NCI-H1436 (cell line): ENCODE measurements at places on chromosomes 2 and 18.

GRCh38 chr2:38886063-38886462 lies 3.6 kb upstream of the ARHGEF33 start:
- no peak for DNase-seq

DNA sequence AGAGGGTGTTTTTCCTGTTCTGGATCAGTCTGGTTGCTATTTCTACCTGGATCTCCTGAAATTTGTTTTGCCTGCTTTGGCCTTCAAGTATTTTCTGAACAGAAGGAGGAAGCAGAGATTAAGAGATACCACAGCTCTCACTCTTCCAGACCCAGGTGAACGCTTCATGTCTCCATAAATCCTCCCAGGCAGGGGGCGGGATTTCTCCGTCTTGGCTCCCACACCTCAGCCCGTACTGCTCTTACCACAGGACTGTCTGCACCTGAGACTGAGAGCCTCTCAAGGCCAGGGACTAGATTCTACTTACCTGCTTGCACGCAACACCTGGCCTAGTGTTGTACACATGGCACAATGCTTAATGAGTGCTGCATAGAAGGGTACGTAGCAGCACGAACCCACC lies 59.9 kb upstream of the LRPPRC start:
- DNase-seq = no peak

DNA sequence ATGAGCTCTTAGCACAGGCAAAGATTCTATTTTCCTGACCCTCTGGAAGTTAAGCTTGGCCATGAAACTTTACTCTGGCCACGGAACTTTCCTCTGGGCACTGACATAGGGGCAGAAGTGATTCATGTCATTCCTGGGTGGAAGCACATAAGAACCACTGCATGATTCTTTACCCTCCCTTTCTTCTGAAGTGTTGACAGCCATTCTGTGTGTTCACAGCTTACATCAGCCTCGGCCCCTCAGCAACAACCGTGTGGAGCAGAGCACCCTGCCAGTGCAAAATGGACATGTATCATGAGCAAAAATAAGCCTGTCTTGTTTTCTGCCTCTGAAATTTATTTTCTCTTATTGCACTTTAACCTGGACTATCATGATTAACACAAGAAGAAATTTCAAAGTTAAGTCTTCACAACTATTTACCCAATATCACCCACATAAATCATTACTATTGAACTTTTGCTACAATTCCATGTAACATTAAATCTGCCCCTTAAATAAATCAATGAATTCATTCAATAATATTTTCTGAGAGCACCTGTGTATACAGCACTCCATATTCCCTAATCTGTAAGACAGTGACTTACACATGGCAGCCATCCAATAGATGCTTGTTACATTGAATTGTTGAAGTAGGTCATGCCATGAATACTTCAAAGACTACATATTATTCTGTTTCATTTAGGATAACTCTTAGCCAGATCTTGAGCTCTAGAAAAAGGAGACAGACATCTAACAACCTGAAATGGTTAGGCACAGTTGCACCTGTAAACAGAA lies 531.9 kb downstream of the IRS1 start:
- DNase-seq = no peak

GRCh38 chr18:80181642-80182461 lies 65.5 kb downstream of the PARD6G start:
- DNase-seq = no peak

GRCh38 chr2:26913606-26913998 lies 56.8 kb upstream of the MAPRE3 start:
- no peak for DNase-seq

GRCh38 chr2:114461116-114461515 lies 18.7 kb downstream of the DPP10 start:
- no peak for DNase-seq

DNA sequence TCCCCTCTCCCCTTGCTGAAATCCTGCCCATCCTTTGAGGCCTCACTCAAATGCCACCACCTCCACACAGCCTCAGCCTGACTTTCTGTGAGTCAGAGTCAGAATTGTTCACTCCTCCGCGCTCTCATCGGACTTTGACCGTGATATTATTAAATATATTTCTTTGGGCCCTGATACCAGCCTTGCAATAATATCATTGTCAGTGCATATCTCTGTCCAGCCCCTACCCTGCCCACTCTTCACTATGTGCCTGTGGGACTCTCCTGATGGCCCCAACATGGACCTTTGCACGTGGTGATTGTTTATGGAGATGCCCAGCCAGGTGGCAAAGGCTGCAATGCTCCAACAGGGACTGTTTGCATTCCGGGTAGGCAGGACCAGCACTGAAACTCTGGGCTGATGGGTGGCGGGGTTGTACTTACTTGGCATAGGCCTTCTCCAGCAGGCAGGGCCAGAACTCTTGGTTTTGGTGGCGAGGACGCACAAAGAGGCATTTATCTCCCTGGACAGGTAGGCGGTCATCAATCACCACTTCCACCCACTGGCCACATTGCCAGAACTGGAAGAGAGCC lies 37.3 kb downstream of the CAPN13 start:
- DNase-seq = no peak

DNA sequence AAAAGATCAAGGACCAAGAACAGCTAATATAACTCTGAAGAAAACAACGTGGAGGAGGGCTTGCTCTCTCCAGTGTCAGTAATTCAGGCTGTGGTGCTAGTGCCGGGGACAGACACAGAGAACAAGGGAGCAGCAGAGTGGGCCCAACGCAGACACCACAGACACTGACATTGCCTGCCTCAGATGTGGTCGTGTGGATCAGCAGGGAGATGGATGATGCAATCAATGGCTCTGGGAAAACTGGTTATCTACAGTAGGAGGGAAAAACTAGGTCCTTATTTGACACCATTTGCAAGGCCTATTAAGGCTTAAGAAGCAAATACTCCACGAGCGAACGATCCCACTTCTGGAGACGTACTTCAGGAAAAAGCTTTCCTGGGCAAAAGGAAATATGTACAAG lies 36.1 kb downstream of the HDLBP start:
- no peak for DNase-seq

DNA sequence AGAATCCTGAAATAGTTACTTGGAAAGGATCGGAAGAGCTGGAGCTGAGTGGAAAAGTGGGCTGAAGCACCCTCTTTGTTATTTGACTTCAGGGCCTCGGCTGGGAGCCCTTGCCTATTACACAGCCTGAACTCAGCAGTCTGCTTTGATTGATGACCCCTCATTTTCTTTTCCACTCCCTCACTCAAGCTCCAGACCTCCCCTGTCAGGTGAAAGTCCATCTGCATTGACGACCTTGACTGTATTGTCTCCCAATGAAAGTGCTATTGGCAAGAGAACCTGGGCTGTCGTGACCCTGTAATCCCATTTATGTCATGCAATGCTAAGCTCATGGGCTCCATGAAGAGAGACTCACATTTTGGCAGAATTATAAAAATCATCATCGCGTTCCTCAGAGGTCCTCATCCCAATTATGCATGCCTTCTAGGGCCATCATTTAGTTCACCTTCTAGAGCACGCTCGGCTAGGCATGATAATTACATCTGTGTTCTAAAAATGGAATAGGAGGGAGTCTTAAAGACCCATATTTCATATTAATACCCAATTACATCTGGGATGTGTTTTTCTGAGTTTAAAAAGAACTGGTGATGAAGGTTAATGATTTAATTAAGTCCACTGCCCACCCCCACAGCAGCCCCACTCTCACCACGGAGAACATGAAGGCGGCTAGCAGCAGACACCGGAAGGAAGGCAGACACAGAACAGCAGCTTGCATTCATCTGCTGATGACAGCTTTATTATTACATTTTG lies 472.5 kb downstream of the PID1 start:
- DNase-seq = no peak

DNA sequence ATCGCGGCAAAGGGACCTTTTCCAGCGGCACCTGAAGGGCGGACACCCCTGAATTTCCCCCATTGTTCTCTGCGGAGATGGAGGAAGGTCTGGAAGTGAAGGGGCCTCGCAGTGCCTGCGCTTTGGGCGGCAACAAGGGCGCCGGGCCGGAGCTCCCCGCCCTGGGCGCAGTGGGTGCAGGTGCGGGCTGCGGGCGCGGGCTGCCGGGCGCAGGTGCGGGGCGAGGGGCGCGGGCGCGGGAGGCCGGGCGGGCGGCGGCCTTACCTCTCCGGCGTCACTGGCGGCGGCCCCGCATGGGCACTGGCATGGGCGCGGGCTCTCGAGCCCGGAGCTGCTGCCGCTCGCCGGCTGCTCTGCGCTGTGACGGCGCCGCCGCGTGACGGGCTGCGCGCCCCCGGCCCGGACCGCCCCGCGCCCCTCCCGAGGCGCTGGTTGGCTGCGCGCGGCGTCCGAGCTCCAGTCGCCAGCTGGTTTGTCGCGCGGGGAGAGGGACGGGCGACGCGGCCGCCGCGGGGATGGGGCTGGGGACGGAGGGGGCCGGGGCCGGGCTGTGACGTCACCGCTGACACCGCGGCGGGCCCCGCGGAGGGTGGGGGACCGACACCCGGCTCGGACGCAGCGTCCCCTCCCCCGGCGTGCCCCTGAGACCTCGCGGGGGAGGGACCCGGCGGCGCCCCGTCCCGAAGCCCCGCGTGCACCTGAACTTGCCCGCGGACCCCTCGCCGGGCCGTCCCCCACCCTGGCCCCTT lies at the start of gene KIF1A:
Gene KIF1A, minus strand, starts transcription at position 362 of the 749 bp plus-strand sequence. CDS start 22,467 bp downstream, outside the sequence.
- peak; percentile 93 for DNase-seq

GRCh38 chr2:238857959-238858358 lies 10.1 kb downstream of the TWIST2 start:
- DNase-seq = no peak

GRCh38 chr2:16049406-16049805 lies 109.1 kb downstream of the MYCN start:
- DNase-seq = no peak

DNA sequence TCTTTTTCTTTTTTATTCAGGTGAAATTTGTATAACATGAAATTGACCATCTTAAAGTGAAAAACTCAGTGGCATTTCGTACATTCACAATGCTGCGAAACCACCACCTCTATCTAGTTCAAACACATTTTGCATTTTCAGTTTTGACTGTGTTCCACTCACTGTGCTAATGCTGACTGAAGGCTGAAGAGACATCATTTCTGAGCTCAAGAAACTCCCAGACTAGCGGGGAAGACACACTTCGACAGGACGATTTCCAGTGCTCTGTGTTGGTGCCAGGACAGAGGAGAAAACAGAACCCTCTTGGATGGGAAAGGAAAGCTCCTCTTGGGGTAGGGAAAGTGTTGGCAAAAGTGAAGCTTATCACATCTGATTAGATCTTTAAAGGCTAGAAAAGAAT lies 44.2 kb upstream of the CBLN2 start:
- no peak for DNase-seq

GRCh38 chr2:213104092-213104902 lies 47.1 kb downstream of the IKZF2 start:
- DNase-seq = no peak

GRCh38 chr2:207112383-207112782 lies 53.4 kb downstream of the KLF7 start:
- DNase-seq = no peak

DNA sequence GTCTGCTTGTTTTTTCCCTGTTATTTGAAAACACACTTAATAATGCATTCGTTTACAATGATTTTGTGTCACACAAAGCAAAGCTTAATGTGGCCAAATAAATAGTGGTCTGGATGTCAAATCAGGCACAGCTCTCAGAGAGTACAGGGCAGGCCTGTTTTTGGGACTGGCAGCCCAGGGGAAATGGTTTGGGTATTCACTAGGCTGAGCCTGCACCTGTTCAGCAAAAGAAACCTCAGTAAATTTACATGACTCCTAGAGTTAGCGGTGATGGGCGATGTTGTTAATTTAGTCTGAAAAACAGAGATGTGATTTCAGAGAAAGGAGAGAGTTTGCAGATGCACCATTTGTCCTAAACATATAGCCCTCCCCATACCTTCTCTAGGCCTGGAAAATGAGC lies 197.1 kb downstream of the ALK start:
- DNase-seq = no peak

DNA sequence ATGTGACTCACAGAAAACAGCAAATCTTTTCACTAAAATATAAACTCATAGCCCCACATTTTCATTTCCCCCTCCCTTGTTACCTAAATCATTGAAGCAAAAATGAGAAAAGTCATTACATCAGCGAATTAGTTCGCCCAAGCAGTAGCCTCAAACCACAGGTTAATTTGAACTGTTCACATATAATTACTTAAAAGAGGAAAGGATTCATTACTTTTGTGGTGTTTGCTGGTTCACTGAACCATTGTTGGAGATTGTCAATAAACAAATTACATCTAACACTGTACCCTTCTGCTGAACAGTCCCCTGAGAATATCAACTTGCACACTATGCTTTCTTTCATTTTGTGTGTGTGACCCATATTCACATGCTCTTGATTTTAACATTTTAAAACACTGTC lies 238.7 kb downstream of the ERBB4 start:
- peak; percentile 79 for DNase-seq

DNA sequence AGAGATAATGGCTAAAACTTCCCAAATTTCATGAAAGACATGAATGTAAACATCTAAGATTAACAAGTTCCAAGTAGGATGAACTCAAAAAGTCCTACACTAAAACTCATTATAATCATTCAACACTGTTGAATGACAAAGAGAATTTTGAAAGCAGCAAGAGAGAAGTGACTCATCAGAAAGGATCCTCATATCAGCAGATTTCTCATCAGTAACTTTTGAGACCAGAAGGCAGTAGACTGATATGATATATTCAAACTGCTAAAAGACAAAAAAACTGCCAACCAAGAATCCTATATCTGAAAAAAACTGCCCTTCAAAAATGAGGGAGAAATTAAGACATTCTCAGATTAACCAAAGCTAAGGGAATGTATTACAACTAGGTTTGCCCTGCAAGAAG lies 130.6 kb upstream of the OTX1 start:
- no peak for DNase-seq

GRCh38 chr18:67354091-67354490 lies 162.4 kb downstream of the DSEL start:
- DNase-seq = no peak

- DNase-seq = no peak
Observed at GRCh38 chr2:10777842-10778723, 34.5 kb downstream of the PDIA6 start.

GRCh38 chr2:225660262-225661131 lies 261.0 kb downstream of the NYAP2 start:
- DNase-seq = peak; percentile 75

- no peak for DNase-seq
Observed at GRCh38 chr18:8619835-8620577, 10.8 kb downstream of the RAB12 start.

- DNase-seq = no peak
Observed at GRCh38 chr2:78586316-78586715, 439.2 kb upstream of the REG3G start.

DNA sequence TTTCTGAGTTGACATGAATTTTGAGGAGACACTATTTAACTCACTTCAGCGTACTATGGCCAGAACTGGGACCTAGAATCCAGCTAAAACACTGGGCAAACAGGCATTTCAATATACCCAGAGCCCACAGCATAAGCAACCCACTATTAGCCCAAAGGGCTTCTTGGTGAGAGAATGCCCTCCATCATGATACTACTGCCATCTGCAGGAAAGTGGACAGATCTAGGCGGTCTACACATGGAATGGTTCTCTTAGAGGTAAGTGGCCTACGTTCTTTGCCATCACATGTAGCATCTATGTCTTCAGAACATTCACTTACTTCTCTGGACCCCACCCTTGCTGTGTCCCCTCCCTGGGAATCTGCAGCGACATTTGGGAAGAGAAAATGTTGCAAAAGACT lies 181.3 kb upstream of the LINC00305 start:
- peak; percentile 3 for DNase-seq
